ENCODE measurements at places on chromosomes 1 and 21.

- no peak for DNase-seq
Observed at GRCh38 chr1:178931858-178932551, 61.1 kb upstream of the ANGPTL1 start.

- DNase-seq = peak; percentile 81
Observed at GRCh38 chr1:16612332-16613172, 812 bp downstream of the NBPF1 start.

DNA sequence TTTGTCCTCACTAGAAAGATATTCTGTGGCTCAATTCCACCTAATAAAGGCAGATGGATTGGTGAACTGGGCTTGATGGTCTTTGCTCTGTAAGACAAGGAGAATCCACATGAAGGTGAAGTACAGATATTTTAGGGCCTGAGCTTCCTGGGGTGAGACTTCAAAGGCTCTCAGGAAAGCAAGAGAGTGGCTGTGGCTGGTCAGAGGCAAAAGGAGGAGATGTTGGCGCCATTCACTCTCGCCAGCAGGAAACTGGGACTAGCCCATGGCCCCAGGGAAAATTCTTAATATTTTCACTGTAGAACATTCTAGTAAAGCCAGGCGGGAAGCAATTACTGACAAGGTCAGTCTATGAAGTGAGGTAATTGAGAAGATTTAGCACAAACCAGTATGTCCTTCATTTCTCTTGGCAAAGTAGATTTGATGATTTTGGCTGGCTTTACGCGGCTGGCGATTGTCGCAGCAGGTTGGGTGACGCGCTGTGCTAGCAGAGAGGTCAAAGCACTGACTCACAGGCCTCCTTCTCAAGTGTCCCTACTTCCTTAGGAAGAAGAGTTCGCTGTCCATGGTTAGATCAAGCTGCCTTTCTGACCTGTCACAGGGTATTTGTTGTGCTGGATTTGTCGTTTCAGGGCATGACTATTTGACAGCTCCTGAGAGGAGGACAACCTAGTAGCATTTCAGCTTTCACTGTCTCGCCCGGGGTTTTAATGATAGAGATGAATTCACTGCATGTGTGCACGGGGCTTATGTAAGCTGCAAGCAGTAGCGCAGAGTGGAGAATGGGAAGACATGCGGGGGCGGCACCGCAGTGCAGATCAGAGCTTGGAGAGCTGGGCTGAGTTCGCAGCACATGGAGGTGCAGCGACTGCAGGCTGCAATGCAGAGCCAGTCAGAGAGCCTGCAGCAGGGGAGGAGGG lies 32.7 kb downstream of the XCL1 start:
- DNase-seq = no peak

- DNase-seq = no peak
Observed at GRCh38 chr1:54500107-54500431, 48.0 kb upstream of the ACOT11 start.

DNA sequence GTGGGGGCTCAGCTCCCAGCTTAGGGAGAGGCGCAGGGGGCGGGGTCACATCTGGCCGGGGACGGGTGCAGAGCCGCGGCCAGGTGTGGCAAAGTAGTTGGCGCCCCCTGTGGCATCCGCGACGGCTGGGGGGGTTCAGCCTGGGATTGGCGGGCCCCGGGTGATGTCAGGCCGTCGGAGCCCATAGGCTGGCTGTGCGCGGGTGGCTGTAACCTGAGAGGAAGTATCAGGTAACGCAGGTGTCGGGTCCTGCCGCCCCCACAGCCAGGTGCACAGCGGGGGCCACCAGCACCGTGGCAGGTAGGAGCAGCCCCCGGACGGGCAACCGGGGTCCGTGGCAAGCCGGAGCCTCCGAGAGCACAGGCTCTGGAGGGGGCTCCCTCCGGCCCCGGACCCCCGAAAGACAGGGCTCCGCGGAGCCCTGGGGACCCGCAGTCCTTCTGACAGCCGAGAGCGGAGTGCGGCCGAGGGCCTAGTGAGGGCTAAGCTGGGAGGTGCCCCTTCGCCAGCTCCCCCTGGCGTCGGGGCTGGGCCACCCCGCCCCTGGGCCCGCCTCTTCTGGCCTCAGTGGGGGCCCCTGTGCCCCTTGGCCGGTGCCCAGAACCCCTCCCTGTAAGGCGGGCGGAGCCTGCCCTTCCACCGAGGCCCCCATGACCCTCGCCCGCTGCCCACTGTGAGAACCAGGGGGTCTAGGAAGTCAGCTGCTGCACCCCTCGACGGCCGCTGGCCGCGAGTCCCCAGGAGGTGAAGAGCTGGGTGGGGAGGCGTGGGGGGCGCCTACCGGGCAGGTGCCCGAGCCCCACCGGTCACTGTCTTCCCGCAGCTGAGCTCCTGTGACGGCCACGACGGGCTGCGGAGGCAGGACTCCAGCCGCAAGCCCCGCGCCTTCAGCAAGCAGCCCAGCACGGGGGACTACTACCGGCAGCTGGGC lies 17.9 kb downstream of the TNFRSF25 start:
- DNase-seq = no peak

- DNase-seq = no peak
Observed at GRCh38 chr1:38009088-38009840, 3.3 kb upstream of the UTP11 start.

- DNase-seq = no peak
Observed at GRCh38 chr1:209607795-209608178, 24.3 kb downstream of the CAMK1G start.

DNA sequence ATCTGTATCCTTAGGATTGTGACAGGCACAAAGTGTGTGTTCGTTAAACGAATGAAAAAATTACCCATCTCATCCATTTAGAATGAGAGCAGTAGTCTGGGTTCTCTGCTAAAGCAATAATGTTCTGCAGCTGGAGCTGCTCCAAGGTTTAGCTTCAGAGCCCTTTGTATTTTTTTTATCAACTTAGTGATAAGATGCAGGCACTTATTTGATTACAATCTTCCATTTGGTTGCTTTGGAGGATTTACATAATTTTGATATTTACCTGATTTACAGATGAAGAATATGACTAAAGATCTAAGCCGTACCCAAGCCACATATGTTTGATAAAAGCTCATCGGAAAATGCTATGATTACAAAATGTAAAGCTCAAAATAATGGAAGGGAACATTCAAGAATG lies 201.2 kb downstream of the KCTD3 start:
- no peak for DNase-seq

- DNase-seq = no peak
Observed at GRCh38 chr1:91014475-91014874, 7.4 kb downstream of the ZNF644 start.

DNA sequence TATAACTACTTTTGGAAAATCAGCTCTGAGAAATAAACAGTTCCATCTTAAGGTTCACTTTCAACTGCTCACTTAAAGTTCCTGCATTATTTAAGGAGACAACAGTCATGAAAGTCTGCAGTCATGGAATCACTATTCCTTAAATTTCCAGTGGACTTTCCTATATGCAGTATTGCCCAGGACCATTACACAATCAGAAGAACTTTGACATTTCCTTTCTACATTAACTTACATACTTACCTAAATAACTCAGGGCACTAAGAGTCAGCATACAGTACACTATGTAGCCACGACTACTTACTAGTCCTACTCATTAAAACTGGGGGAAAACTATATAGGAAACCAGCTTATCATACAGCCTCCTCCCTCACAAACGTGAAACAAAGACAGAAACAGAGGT lies 220.1 kb downstream of the SLC45A1 start:
- DNase-seq = no peak

DNA sequence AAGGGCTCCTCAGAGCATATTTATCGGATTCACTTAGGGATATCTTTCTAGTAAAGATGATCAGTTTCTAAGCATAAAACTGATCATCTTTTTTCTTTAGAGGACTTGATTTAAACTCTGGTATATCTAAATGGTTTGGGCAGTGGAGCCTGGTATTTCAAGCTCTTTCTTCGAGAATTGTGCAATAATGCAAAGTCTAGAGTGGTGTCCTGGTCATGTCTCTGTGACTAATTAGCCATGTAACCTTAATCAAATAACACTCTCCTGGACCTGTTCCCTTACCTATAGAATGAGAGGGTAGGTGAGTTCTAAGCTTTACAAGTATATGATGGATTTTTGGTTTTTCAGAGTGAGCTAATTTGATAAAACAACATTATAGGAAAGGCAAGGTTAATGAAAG lies 225.2 kb downstream of the RPS6KC1 start:
- DNase-seq = no peak

DNA sequence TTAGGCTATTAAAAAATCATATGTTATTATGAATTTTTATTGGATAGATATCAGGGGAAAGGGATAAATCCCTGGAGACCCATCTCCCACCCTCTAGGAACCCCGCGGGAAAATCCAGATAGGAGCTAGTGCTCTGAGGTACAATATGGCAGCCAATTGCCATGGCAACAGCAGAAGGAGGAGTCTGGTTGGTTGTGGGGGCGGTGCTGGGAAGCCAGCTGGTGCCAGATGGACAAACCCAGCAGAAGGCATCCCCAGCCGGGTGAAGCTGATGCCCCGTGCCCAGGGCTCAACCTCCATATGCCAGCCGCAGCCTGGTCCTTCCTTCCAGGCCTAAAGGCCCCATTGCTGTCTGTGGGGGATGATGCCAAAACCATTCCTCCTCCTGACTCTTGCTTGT lies 38.3 kb downstream of the RHBG start:
- peak; percentile 76 for DNase-seq

DNA sequence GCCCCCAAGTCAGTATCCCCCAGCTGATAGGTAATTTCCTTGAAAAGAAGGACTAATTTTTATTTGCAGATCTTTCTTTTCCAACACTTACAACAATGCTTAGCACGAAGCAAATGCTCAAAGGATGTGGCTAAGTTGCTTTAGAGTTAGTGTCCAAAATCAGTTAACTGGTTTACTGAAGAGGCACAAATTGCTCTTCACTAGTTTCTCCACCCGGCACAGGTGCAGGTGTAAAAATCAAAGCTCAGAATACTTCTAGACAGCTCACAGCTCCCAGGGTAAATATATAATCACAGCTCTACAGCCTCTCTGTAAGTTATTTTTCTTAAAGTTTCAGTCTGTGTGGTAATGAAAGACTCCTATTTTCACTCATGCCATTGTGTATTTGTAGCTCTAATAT lies 361.8 kb downstream of the NEGR1 start:
- DNase-seq = no peak

- DNase-seq = no peak
Observed at GRCh38 chr21:42655796-42656770, 2.7 kb downstream of the PDE9A start.
